ENCODE measurements at places on chromosomes 7 and 10.

DNA sequence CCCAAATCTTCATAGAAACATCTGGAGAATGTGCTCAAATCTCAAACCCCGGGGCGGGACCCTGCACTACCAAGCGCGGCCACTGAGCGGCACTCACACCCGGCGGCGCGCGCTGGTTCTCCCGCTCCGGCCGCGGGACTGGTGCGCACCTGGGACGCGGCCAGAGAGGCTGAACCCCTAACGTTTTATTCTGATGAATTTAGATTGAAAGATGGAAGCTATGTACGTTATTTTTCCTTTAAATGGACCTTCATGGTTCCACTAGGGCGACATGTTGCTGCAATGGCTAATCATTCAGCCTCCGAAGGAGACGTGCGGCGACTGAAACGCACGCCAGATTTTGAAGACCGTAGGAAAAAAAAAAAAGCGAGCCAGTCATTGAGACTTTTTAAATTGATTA is 107.0 kb upstream of the INSIG1 start:
- DNase-seq: no peak

- no peak for DNase-seq
Measured at GRCh38 chr7:23383225-23383624, 84.1 kb downstream of the MALSU1 start.

GRCh38 chr7:157668884-157669767 is 332.3 kb downstream of the DNAJB6 start:
- DNase-seq: no peak

GRCh38 chr10:89853781-89854191 is 152.4 kb downstream of the KIF20B start:
- DNase-seq: no peak

- DNase-seq: peak; percentile 66
Measured at GRCh38 chr7:82578430-82578829, 134.9 kb upstream of the CACNA2D1 start.

DNA sequence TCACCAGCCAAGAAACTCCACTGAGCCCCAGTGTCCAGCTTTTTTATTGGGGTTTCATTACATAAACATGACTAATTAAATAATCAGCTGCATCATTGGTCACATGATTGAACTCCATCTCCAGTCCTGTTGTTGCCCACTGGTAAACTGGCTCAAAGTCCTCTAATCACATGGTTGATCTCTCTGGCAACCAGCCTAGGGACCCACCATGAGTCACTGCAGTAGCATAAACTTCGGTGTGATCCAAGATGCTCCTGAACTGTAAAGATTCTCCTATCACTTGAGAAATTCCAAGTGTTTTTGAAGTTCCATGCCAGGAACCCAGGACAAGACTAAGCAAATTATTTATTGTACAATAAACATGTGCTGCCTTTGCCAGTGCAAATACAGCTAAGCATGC is 130.4 kb upstream of the AUTS2 start:
- DNase-seq: no peak

- DNase-seq: no peak
Measured at GRCh38 chr7:106640368-106641141, 20.4 kb downstream of the CCDC71L start.

GRCh38 chr10:35413985-35414861 is 77.9 kb downstream of the CCNY start:
- no peak for DNase-seq

DNA sequence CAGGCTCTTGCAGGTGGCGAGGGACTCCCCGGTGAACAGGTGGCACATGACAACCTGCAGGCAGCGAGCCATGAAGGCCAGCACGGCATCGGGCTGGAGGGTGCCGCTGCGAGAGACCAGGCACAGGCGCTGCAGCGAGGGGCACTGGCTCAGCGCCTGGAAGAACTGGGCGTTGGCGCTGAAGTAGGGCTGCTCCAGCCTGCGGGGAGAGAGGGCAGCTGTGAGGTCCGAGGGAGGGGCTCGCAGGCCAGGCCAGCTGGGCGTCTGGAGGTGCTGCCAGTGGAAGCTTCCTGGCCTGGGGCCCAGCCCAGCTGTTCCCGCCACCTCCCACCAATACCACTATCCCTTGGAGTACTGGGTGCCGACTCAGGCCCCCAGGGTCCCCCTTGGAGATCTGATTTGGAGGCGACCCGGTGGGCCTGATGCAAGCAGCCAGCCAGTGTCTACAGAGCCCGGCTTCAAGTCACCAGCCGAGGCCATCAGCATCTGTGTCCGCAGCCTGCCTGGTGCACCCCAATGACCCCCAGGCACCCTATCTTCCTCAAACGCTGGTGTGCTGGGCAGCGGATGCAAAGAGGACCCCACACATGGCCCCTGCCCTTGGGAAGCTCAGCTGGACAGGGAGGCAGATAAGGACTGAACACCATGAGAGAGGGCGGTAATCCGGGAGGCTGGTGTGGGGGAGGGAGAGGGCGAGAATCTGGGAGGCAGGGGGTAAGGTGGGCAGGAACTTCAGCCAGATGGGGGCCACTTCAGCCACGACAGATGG is 67.8 kb upstream of the TNRC18 start:
- peak; percentile 28 for DNase-seq

DNA sequence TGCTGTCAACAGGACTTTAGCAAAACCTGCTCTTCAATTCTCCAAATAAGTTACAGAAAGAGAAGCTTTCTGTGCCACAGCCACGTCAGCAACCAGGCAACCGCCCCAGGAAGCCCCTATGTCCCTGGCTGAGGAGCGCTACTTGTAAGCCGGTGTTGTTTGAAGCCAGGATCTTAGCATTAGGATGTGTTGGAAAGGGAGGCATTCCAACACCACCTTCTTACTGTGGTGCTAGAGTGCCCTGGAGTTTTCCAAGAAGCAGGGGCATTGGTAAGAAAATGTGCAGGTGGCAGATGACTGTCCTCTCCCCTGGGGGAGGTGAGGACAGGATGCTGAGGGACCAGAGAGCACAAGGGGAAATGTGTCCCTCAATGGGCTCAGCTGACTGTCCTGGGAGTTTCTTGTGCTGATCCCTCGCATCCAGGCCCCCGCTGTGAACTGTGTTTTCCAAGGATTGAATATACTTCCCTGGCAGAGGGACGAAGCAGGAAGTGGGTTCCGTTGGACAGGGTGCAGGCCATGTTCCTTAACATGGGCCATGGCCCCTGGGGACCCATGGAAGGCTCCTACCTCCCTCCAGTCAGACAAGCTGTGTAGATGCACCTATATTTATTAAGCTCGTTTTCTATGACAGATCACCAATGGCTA is 139.6 kb upstream of the GDF10 start:
- DNase-seq: no peak

GRCh38 chr7:130491841-130492522 is at the start of gene MEST:
Gene MEST (plus strand): TSS chr7:130492085. CDS start chr7:130492314, 229 bp downstream.
- DNase-seq: no peak

GRCh38 chr7:5266191-5267028 is 16.3 kb upstream of the SLC29A4 start:
- DNase-seq: no peak

DNA sequence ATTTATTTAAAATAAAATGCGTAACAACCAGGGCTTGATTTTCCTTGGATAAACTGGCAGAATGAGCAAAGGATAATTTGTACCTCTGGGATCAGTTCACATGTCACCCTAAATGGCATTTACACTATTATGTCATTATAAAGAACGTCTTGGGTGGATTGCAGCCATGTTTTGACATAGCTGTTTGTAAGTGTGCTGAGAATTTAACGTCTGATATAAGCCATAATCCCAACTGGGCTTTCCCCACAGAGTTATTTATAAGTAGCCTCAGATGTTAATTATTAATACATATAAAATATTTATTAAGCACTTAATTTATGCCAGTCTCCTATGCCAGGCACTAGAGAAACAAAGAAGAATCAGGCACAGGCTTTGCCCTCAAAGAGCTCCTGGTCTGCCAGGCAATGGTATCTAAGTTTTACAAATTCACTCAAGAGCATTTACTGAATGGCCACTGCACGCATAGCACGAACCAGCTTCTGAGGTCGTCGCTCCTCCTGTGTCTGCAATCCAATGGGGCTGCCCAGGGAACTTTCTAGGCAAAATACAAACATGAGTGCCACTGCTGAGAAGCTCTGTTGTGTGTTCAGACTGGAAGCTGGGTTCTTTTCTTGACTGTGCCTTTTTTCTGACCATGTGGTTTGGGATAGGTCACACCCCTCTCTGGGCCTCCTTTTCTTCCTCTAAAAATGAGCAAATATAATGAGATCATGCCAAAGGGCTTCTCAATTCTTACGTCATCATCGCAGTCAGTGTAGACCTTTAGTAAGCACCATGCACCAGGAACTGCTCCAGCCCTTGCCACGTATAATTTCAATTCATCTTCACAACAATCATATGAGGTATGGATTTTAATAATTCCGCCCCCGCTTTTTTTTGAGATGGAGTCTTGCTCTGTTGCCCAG is 11.3 kb upstream of the CTBP2 start:
- DNase-seq: no peak

- DNase-seq: no peak
Measured at GRCh38 chr7:29463504-29464158, 100.0 kb upstream of the PRR15 start.

- no peak for DNase-seq
Measured at GRCh38 chr10:90935581-90936275, 14.8 kb upstream of the ANKRD1 start.

DNA sequence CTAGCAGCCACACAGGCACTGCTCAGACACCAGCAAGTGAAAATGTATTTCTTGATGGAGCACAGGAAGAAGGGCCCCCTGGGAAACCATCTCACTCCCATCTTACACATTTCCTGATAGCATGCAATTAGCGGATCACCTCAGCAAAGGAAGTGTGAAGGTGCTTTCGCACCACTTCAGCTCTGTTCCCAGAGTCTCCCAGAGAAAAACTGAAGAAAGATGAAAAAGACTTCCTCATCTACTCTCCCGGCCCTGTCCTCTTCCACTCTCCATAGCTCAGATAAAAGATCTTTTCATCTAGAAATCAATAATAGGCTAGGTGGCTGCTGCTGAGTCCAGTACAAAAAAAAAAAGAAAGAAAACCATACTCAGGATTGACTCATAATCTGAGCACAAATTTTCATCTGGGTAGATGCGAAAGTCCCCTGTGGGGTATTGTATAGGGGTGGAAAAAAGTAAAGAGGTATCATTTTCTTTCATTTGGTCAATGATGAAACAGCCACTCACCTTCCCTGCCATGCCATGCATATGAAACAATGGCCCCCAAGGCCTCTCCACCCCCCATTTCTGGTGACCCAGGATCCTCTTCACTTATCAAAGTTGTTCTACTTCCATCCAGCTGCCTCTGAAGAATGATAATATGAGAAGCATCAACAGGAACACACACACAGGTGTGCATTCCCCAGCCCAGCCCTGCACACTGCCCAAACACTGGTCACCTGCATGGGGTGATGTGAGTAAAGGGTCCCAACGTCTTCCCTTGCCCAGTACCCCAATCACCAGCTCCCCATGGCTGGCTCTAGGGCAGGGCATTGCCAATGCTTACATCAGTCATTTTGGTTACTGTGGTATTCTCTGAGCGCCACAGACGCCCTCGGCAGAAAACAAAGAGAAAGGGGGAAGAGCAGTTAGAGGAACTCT is 48.8 kb upstream of the DGKI start:
- DNase-seq: no peak

GRCh38 chr7:99375070-99375807 is 709 bp downstream of the ARPC1B start:
- no peak for DNase-seq

GRCh38 chr10:131979336-131979735 is 2.4 kb downstream of the BNIP3 start:
- no peak for DNase-seq

DNA sequence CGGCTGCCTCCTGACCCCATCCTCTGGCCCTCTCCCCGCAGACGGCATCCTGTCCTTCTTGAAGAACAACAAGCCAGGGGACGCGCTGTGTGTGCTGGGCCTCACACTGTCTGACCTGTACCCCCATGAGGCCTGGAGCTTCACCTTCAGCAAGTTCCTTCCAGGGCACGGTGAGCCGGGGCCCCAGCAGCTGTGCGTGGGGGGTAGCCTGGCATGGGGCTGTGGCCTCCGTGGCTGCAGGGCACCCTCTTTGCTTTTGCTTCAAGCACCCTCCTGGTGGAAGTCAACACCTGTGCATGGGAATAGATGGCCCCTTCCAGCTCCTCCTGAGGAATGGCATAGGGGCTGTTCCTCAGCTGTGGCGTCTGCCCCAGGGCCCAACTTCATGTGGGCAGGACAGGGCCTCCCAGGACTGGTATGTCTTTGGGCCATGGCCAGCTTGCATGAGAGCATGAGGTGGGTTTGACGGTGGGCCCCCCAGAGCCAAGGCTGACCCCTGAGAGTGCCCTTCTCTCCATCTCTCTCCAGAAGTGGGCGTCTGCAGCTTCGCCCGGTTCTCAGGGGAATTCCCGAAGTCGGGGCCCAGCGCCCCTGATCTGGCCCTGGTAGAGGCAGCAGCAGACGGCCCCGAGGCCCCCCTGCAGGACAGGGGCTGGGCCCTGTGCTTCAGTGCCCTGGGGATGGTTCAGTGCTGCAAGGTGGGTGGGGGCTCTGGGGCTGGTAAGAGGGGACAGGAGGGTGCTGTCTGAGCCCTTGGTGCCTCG is 20.7 kb downstream of the AMZ1 start:
- no peak for DNase-seq

- DNase-seq: no peak
Measured at GRCh38 chr10:92750791-92751533, 61.2 kb downstream of the HHEX start.

- DNase-seq: no peak
Measured at GRCh38 chr10:132365102-132365501, 31.9 kb upstream of the PWWP2B start.

GRCh38 chr10:95321554-95322301 is 30.9 kb upstream of the PDLIM1 start:
- DNase-seq: no peak

Data from NCI-H446 treated with DMSO at 0.1 percent for 48 hours (cell line).